Activated CD4-positive, alpha-beta T cell treated with anti-CD3 and anti-CD28 coated beads, Interleukin-2, amount 10 ng/mL, durations not matched to agents 7 days and 5 days (primary cell): ENCODE measurements at places on chromosomes 1 and 21.

GRCh38 chr1:209198961-209199750, 384.4 kb upstream of the CAMK1G start:
- DNase-seq: no peak

DNA sequence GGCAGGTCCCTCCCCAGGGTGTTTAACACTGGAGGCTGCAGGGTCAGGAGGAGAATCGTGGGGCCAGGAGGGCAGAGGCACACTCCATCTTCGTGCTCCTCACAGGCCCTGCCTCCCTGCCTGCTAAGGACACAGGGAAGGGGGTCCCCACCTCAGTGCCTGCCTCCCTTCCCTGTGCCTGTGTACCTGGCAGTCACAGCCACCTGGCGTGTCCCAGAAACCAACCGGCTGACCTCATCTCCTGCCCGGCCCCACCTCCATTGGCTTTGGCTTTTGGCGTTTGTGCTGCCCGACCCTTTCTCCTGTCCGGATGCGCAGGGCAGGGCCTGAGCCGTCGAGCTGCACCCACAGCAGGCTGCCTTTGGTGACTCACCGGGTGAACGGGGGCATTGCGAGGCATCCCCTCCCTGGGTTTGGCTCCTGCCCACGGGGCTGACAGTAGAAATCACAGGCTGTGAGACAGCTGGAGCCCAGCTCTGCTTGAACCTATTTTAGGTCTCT, 623 bp upstream of the BGLAP start:
- DNase-seq: no peak

GRCh38 chr21:16070207-16070651, 340.4 kb downstream of the USP25 start:
- DNase-seq: no peak

DNA sequence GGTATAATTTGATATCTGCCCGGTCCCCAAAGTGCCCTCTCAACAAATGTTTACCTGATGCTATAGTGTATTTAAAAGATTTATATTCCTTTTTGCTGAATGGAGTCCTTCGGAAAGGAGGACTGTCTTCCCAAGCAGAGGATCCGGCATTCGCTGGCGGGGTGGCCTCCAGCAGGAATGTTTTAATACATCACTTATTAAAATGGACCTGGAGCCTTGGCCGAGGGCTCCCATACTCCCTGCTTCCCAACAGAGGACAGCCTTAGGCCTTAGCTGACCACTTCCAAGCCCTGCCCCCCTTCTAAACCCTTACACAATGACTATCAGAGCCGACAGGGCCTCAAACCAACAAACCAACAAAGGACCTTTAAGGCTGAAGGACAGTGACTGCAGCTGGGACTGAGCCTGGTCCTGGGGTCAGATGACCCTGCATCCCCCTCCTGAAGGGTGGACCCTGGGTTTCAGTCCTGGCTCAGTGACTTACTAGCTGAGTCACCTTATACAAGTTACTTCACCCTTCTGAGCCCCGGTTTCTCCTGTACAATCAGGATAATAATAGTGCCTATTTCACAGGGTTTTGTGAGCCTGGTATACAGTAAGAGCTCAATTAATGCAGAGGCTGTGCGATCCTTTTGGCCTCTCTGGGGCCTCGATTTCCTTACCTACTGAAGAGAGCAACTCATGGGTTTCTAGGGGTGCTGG, 5.6 kb downstream of the CAMK2N1 start:
- no peak for DNase-seq

- no peak for DNase-seq
Measured at GRCh38 chr1:180948641-180949615, 36.2 kb downstream of the KIAA1614 start.

GRCh38 chr1:202090994-202091393, 31.7 kb upstream of the GPR37L1 start:
- DNase-seq: no peak

- DNase-seq: no peak
Measured at GRCh38 chr1:3066250-3066711, 2.7 kb upstream of the PRDM16 start.
